Mucosa of descending colon (tissue), 3 donors: ENCODE measurements at places on chromosomes 1 and 21. TPM values are rescaled to one million over a fixed set of nuclear protein-coding genes. Genes with fewer than 3 reads are reported as not detected.
A peak's percentile ranks its signal among the peaks of the same experiment; 100 is the strongest.

- DNase-seq, result no peak
These were observed 532.2 kb downstream of the MATN1 start for GRCh38 chr1:30191154-30191702.

GRCh38 chr1:203473281-203473680, 2.3 kb upstream of the PRELP start:
- DNase-seq, result no peak

DNA sequence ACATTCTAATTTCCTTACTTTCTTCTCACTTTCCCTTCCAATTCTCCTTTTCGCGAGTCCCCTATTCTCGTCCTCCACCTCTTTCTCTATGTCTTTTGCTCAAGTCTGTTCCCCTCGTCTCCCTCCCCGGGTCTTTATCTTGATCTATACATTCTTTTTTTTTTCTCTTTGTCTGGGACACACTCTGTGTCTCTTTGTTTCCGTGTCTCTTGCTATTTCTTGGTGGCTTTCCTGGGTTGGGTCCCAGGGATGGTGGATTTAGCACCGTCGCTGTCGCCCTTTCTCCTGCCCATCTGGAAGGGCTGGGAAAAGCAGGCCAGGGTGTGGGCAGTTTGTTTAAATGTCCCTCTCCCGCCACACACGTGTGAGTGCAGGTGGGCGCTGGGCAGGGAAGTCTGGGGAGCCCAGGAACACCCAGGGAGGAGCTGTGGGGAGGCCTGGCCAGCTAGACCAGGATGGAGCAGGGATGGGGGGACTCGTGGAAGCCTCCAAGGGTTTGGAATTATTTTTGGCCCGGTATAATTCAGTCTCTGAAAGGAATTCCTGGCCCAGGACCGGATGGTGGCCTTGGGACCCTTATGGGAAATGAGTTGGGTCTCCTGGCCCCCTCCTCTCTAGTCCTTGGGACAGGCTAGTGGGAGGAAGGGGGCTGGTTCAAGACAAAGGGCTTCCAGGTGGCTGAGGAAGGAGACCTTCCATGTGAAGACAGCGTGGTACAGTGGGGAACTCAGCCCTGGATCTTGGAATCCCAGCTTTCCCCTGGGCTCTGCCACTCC, 9.5 kb upstream of the ID3 start:
- DNase-seq, result no peak

DNA sequence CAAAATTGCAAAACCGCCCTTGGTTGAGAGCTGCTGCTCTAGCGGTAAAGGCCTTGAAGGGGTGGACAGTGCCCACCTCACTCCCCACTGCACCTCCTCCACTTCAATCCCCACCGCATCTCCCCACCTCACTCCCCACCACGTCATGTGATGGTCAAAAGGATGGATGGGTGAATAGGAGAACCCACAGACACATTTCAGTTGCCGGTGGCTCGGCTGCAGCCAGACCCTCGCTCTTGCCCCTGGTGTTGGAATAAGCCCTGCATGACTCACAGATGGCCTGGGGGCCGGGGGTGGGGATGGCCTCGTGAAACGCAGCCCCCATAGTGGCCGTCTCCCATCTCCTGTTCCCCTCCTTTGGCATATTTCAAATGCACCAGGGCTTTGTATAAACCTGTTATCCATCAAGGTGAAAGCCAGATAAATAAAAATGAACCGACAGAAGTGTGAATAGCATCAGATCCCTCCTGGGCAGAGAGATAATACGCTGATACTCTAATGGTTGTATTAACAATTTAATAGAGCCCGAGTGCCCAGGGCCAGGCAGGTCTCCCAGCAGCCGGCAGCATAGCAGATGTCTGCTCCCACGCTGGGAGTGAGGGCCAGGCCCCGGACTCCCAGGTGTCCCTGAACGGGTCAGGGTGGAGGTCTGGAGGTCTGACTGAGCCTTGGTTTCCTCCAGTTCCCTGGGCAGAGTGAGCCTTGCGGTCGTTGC, 300.3 kb downstream of the NPHP4 start:
- no peak for DNase-seq

DNA sequence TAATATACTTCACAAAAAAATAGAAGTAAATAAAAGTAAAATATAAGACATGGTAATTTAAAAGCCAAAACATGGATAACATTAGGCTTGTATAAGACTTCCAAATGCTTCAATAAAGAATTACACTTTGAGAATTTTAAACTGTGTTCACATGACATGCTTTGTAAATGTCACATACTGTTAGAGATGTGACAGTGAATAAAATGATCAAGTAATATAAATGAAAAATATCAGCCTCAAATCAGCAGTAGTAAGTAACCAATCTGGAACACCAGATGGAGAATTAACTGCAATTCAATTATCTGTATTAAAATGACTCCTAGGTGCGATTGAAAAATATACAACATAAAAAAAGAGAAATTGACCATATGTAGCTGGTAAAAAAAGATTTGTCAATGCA, 1260.8 kb downstream of the BRINP3 start:
- DNase-seq, result no peak

DNA sequence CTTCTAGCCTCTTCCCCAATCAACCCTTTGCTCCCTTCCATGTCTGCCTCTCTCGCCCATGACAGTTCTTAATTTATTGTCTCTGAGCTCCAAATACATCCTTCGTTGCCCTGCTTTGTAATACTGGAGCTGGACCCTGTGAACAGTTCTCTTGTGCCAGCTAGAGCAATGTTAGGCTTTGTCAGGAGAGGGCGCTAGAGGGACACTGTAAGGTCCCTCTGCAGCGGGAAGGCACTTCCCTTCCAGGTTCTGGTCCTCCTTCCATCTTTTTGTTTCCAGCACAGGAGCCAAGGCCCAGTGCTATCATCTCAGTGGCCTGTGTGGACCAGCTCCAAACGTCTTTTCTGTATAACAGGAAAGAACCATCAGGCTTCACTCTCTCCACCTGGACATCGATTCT, 95.9 kb downstream of the PTPRU start:
- no peak for DNase-seq

GRCh38 chr1:45331436-45332345, 5.0 kb downstream of the HPDL start:
- DNase-seq, result no peak

GRCh38 chr1:83515578-83516154, 483.3 kb downstream of the TTLL7 start:
- no peak for DNase-seq

DNA sequence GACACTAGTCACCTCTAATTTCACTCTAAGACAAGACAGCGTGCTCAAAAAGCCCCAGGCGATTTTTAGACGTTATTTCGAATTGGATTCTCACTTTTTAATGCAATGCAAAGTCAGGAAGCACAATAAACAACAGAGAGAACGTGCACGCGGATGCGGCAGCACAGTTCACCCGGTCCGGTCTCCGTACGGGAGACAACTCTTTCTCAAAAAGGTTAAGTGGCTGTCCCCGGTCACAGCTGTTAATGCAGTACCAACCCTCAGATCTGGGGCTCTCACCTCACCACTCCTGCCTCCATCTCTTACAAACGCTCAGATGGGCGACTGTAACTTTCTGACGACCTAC, 1.2 kb downstream of the HP1BP3 start:
- DNase-seq, result no peak

DNA sequence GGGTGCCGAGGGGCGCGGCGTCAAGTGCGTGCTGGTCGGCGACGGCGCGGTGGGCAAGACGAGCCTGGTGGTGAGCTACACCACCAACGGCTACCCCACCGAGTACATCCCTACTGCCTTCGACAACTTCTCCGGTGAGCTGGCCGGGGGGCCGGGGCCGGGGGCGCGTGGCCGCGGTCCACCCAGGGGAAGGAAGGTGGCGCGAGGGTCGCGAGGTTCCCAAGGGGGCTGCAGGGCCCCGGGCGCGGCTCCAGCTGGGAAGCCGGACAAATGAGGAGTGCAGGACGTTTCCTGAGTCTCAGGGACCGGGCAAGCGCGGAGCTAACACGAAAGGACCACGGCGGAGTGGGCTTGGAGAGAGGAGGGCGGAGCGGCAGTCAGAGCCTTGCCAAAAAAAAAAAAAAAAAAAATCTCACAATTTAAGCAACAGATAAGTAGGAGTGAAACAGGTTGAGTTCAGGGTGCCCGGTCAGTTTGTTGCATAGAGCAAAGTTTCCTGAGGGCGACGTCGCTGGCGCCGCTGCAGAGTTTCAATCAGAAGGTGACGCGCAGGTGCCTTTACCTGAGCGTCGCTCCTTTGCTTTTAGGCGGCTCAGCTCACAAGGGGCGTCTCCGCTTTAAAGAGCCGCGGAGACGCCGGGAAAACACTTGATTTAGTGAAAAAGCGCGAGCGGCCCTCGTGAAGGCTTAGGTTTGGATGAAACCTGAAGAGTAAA, 750 bp downstream of the RHOU start:
- peak; percentile 75 for DNase-seq

DNA sequence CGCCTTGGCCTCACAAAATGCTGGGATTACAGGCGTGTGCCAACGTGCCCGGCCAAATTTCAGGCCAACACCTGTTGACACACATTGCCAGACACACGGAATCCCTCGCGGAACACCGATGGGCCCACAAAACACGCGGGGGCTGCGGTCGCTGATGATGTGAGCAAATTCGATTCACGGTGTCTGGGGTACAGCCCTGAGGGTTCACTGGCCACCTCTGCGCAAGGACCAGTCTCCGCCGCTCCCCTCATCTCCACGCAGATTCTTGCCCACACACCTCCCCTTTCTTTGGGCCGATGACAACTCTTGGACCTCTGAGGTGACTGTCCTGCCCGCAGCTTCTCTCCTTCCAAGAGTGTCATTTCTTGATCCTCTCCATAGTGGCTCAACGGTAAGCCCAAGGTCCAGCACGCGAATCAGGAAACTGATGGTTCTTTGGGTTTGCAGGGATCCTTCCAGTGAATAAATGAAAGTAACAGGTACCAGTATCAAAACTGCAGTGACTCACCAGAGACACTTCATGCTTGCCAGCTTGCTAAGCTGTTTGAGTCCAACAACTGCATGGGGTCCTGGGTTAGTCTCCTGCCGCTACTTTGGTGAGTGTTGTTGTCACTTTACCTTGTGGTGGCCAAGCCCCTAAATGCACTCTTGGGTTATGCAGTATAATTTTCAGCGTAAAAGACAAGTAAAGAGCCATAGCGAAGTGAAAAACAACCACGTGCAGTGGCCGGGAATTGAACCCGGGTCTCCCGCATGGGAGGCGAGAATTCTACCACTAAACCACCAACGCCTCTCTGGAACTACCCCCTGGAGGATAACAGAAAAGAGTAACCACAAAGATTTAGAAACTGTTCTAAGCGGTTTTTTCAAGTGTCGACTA, 11.0 kb upstream of the RNU1-3 start:
- no peak for DNase-seq

- no peak for DNase-seq
These were observed 27.7 kb upstream of the SLC5A9 start for GRCh38 chr1:48194801-48195200.

DNA sequence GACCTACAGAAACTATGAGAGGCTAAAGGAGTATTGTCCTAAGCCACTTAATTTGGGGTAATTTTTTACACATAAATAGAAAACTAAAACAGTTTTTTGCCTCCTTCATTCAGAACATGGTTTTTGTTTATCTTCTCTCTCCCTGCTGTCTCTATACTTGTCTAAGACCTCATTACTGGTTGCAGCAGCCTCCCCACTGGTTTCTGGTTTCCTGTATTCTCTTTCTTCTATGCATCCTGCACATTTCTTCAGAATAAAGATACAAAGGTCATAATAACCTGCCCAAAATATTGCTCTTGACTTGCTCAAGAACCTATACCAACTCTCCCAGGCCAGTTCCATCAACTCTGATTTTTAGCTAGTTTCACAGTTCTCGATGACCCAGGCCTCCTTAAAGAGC, 19.8 kb upstream of the BOLA1 start:
- no peak for DNase-seq

- no peak for DNase-seq
These were observed 21.6 kb upstream of the TRIM17 start for GRCh38 chr1:228438266-228438665.

DNA sequence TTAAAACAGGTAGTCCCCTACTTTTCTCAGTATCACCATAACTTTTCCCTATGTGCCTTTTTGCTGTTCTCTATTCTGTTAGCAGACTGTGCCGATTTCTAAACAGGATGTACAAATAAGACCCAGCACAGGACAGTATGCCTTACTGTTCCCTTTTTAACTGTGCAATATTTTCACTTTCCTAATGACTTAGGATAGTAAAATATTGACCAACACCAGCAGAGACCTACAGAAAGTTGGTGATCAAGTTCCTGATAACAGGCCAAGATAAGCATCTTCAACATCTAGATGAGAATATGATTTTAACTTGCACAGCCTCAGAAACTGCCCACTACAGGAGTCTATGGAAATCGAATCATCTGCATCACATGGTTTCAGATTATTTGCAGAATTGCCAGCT, 42.0 kb downstream of the ADSS2 start:
- no peak for DNase-seq

DNA sequence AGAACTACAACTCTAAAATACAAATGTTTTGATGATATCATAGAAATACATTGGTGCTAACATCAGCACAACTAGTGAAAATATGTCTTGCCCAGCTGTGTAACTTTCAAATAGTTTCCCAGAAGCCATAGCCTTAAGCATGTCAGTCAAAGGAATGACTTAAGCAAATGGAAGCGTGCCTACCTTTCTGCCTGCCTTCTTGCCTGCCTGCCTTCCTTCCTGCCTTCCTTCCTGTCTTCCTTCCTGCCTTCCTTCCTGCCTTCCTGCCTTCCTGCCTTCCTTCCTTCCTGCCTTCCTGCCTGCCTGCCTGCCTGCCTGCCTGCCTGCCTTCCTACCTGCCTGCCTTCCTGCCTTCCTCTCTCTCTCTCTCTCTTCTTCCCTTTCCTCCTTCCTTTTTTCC, 104.0 kb downstream of the PBX1 start:
- no peak for DNase-seq

GRCh38 chr21:39178421-39178820, 4.8 kb downstream of the PSMG1 start:
- no peak for DNase-seq

The DNAI4 gene
- 38.0 TPM for total RNA-seq

The EVI5 gene
- 52.4 TPM for total RNA-seq

The TFF3 gene
- 2,641 TPM for total RNA-seq

The AK5 gene
- 0.84 TPM for total RNA-seq

The GJB5 gene
- total RNA-seq, result not detected

The LCE2C gene
- total RNA-seq, result not detected

The ABCG1 gene
- 67.0 TPM for total RNA-seq

The NPPA gene
- total RNA-seq, result 0.35 TPM

The RUNX1 gene
- 16.5 TPM for total RNA-seq

The NTMT2 gene
- total RNA-seq, result not detected
